HuH-7.5 (cell line): ENCODE measurements at places on chromosomes 2 and 18.

DNA sequence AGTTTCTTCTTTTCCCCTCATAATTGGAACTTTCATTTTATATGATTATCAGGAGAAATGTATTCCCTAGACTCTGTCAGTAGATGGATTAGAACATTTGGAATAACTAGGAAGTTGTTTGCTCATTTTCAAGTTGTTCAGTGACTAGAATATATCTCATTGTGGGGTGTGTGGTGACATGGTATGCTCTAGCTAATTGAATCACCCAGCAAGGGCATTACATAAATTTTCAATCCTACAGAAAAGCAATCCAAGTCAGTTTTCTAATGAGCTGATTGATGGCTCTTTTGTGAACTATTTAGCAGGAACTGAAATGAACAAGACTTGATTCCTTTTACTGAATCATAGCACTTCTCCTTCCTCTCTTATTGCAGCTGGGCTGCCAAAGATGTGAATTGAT lies 461.4 kb downstream of the TGIF1 start:
- no peak for DNase-seq

GRCh38 chr2:48883661-48884060 lies 128.1 kb upstream of the LHCGR start:
- no peak for DNase-seq

- DNase-seq, result no peak
Observed at GRCh38 chr2:176446718-176447414, 177.6 kb downstream of the MTX2 start.

DNA sequence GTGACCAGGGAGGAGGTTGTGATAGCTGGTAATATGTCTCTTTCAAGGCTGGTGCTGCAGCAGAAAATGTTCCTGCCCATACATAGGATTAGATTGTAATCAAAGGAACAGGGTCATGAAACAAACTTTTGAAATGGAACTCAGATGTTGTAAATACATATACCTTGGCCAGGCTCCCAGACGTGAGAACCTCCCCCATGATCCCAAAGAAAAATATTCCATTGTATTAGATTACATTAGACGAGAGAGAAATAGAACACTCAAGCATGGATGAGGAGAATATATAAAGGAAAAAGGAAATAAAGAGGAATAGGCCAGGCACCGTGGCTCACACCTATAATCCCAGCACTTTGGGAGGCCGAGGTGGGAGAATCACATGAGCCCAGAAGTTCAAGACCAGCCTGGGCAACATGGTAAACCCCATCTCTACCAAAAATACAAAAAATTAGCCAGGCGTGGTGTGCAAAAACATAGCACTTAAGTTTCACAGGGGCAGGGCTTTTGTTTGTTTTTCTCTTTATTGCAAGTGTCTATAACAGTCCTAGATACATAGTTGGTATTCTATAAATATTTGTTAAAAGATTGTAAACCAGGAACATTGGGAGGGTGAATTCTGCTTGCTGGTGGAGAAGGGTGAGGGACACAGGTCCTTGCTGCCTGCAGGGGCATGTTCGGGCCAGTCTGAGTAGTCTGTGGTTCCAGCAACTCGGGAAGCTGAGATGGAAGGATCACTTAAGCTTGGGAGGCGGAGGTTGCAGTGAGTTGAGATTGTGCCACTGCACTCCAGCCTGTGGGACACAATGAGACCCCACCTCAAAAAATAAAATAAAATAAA lies 52.8 kb downstream of the RPL37A start:
- no peak for DNase-seq
